ENCODE measurements at places on chromosomes 16 and 17.

- no peak for DNase-seq
Measured at GRCh38 chr16:71758293-71758760, 33.8 kb upstream of the PHLPP2 start.

- peak; percentile 60 for DNase-seq
Measured at GRCh38 chr16:19898924-19899604, 14.4 kb upstream of the GPRC5B start.

DNA sequence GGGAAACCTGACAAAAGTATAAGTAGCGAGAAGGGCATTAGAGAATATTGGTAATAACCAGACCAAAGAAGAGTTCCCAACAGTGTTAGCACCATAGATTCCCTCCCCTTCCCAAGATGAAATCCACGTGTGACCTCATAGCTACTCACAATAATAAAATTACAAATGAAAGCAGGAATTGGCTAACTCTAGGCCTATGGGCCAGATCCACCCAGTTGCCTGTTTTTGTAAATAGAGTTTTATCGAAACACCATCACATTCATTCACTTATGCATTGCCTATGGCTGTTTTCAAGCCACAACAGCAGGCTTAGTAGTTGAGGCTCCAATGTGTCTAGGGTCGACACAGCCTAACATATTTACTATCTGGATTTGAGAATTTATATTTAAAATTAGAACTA lies 7.8 kb downstream of the CPHXL start:
- no peak for DNase-seq

DNA sequence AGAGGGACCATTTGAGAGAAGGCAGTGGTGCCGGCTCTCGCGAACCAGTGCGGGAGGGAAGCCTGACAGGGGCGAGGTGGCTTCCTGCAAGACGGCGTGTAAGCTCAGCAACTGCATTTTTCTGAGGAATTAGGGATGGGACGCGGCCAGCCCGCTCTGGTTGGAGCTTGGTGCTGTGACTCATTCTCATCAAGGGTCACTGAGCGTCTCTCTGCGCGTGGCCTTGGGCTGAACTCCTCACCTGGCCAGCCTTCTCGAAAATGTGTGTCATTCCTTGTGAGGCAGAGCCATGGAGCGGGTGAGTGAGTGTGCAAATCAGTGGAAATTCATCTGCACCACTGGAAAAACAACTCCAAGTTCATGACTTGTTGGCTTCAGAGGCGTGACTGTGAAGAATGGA lies 52.8 kb downstream of the NTN1 start:
- DNase-seq = no peak

Measured in stimulated activated CD4-positive, alpha-beta T cell treated with anti-CD3 and anti-CD28 coated beads, Interleukin-15, amount 100 ng/mL, for 24 hours (primary cell).